ENCODE measurements at places on chromosomes 3 and 15.

DNA sequence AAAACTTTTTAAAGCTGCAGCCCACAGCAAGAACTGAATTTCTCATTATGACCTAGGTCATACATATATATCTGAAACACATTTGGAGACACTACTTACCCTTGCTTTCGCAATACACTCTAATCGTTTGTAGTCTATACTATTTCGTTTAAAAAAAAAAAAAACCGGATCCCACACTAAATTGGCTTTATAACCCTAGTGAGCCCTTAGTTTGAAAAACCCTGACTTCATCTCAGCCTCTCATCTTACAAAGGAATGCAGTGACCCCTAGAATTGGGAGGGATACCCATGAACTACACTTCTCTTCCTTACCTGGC lies 4.2 kb downstream of the RARRES1 start:
- no peak for DNase-seq

GRCh38 chr3:184593220-184593927 lies 31.8 kb downstream of the EPHB3 start:
- no peak for DNase-seq

- no peak for DNase-seq
Measured at GRCh38 chr15:70083946-70084345, 13.8 kb downstream of the TLE3 start.

DNA sequence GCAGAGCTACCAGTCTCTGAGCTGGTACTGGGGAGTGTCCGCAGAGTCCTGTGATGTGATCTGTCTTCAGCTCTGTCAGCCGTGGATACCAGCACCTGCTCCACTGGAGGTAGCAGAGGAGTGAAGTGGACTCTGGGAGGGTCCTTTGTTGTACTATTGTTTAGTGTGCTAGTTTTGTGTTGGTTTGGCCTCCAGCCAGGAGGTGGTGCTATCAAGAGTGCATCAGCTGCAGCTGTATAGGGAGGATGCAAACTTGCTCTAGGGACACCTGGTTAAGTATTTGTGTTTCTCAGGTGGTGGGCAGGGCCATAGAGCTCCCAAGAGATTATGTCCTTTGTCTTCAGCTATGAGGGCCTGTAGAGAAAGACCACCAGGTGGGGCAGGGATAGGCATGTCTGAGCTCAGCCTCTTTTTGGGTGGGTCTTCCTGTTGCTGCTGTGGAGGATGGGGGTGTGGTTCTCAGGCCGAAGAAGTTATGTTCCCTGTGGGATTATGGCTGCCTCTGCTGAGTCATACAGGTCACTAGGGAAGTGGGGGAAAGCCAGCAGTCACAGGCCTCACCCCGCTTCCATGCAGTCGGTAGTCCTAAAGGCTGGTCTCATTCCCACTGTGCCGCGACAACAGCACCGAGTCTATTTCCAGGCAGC lies 443.2 kb upstream of the TBL1XR1 start:
- DNase-seq = no peak

DNA sequence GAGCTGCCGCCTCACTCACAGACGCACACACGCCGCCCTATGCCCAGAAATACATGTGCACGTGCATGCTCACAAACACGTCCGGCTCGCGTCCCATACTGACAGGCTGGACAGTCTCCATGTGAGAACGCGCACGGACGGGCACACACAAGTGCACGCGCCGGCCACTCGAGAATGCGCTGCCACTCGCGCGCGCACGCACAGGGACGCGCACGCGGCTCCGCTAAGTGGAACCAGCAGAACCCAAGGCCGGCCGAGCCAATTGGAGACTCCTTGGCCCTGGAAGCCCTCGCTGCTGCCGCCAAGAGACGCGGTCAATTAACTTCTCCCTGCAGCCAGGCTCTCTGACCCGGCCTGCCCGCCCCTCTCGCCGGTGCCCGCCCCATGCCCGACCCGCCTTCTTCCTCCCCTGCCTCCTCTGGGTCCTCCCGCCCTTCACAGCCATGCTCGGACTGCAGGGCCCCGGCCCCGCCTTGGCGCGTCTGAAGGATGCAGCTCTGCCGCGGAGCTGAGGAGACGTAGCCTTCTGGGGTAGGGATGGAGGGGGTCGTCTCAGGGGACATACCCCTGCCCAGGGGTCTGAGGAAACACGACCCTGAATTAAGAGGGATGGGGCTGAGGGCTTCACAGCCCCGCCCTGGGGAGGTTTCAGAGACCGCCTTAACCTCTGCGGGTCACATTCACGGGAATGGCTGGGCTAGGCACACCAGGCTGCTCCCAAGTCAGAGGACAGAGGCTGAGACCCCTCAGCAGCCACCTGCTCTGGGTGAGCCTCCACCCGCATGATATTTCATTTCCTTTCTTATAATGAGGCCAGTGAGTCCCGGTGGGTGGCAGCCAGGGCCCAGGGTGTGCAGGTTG lies 15.0 kb downstream of the PTH1R start:
- DNase-seq = no peak

DNA sequence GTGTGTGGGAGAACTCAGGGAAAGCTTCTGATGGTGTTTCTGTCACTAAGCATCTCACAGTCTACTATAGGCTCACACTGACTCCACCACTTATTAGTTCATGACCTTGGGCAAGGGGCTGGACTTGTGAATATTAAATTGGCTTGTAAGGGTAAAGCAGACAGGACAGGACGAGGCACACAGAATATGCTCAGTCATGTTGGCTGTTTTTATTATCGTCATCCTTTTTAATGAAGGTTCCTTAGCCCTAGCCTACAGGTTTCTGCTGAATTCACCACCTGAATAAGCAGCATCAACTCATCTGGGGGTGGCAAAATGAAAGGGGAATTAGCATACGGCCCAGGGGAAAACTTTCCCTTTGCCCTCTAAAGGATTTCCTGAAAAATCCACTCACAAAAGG lies 39.6 kb upstream of the LIPC start:
- no peak for DNase-seq

DNA sequence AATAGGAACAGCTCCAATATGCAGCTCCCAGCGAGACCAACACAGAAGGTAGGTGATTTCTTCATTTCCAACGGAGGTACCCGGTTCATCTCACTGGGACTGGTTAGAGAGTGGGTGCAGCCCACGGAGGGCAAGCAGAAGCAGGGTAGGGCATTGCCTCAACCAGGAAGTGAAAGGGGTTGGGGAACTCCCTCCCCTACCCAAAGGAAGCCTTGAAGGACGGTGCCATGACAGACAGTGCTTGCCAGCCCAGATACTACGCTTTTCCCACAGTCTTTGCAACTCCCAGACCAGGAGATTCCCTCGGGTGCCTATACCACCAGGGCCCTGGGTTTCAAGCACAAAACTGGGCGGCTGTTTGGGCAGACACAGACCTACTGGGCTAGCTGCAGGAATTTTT lies 576.9 kb upstream of the NECTIN3 start:
- DNase-seq = no peak

DNA sequence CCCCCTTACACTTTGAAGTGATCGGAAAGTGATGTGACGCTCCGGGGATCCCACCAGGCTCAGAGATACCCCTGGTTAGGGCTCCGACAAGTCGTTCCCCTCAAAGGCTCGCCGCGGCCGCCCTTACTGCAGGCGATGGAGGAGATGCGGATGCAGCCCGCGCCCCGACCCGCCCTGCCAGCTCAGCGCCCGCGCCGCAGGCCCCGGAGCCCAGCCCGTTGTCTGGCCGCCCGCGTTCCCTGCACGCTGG lies 228 bp downstream of the GLT8D1 start:
- no peak for DNase-seq

DNA sequence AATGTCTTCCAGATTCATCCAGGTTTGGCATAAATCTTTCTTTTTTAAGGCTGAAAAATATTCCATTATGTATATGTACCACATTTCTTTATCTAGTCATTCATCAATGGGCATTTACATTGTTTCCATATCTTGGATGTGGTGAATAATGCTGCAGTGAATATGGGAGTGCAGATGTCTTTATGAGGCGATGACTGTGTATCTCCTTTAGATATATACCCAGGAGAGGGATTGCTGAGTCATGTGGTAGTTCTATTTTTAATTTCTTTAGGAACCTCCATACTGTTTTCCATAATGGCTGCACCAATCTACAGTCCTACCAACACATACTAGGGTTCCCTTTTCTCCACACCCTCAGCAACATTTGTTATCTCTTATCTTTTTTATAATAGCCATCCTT lies 96.3 kb downstream of the LRRC28 start:
- DNase-seq = no peak

GRCh38 chr15:34708422-34708821 lies 46.4 kb downstream of the GJD2 start:
- DNase-seq = no peak

GRCh38 chr3:127151251-127151564 lies 41.7 kb upstream of the PRR23E start:
- DNase-seq = no peak

DNA sequence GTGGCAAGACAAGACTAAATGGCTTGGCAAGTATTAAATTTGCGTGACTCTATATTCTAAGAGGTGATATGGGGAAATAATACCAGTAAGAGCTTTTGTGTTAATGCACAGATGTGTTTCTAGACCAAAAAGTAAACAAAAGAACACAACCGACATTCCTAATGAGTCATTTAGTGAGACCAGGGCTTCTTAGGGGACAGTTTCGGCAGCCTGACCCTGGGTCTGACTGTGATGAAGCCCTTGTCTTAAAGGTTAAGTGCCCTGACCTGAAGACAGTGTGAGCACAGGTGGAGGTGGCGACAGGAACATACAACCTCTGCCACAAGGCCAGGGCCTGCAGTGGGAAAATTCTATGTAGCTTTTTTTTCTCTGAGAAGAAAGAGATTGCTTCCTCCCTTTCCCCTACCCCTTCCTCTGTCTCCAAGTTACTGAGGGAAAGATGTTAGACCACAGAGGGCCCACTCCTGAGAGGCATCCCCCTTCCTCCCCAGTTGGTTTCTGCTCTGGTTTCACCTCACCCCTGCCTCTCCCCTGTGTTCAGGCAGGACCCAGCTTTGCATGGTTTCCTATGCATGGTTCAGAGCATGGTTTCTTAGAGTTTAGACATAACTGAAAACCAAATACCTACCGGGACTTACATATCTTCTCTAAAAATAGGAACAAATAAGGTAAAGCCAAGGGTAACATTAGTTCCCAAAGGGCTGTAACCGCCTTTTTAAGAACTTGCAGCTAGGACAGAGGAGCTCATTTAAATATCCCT lies 24.8 kb upstream of the CMTM7 start:
- DNase-seq = no peak

GRCh38 chr3:173945170-173945569 lies 547.6 kb downstream of the NLGN1 start:
- no peak for DNase-seq

GRCh38 chr3:50167841-50168209 lies 12.7 kb downstream of the SEMA3F start:
- DNase-seq = no peak

- no peak for DNase-seq
Measured at GRCh38 chr15:83869341-83869740, 215.4 kb downstream of the ADAMTSL3 start.
